ENCODE measurements at places on chromosomes 2 and 18. TPM values are rescaled to one million over a fixed set of nuclear protein-coding genes. Genes with fewer than 3 reads are reported as not detected.

- no peak for DNase-seq
Observed at GRCh38 chr18:1875219-1875618, 696.1 kb downstream of the METTL4 start.

Gene TMEM169
- 0.15 TPM for total RNA-seq

- no peak for DNase-seq
Observed at GRCh38 chr2:177900082-177900481, 172.5 kb downstream of the PDE11A start.

- peak; percentile 84 for DNase-seq
Observed at GRCh38 chr2:11398750-11399437, 54.5 kb upstream of the ROCK2 start.

DNA sequence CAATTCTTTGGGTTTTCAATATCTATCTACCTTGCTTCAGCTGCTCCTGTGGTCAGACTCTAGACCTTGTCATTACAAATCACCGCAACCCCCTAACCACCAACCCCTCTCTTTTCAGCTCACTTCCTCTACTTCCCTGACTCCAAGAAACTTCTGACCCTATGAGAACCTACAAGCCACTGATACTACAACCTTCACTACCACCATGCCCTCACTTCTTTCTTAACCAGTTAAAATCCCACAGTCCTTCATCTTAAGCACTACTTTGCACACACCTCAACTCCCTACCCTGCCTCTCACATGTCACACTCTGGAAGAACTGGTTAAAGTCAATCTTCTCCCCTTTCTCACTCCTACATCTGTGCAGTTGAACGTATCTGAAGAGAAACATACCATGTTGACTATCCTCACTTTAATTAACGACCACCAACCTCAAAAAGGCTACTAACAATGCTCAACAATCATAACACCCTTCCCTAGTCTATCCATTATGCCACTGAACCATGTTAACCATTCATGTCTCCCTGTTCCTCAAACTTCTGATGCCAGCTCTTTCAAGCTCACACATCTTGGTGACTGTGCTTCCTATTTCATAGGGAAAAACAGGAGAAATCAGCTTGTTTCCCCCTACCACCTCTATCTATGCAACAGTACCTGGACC is 12.6 kb downstream of the EIF2AK3 start:
- no peak for DNase-seq
